ENCODE measurements at places on chromosomes 12 and 14. TPM values are rescaled to one million over a fixed set of nuclear protein-coding genes. Genes with fewer than 3 reads are reported as not detected.

Gene USP44
- total RNA-seq = 0.31 TPM

Gene VCPKMT
- 7.6 TPM for total RNA-seq

Gene C14orf132
- total RNA-seq = 35.2 TPM

Gene RDH12
- total RNA-seq = 0.10 TPM

Gene CMKLR1
- 6.1 TPM for total RNA-seq

Gene ASCL1
- total RNA-seq = not detected

Gene ADAMTS20
- 0.21 TPM for total RNA-seq

Gene GNG2
- total RNA-seq = 45.1 TPM
